Progenitor cell of endocrine pancreas (in vitro differentiated cells): ENCODE measurements at places on chromosomes 11 and 22.

- DNase-seq: no peak
Measured at GRCh38 chr11:77821349-77821851, 456 bp downstream of the AAMDC start.

DNA sequence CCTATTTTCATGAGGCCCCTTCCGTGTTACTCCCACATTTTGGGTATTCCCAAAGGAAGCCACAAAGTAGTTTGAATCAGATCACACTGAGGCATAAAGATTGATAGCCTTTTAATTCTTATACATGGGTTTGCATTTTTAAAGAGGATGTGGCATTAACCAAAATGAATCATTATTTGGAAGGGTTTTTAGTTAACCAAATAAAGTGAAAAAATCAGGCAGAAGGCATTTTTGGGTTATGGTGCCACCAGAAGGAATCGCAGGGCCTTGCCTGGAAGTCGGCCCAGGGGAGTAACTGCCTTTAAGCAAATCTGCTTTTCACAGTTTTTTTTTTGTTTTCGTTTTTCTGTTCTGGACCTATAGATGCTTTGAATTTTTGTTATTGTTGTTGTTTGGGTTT, 55.4 kb downstream of the HSD17B12 start:
- DNase-seq: no peak

DNA sequence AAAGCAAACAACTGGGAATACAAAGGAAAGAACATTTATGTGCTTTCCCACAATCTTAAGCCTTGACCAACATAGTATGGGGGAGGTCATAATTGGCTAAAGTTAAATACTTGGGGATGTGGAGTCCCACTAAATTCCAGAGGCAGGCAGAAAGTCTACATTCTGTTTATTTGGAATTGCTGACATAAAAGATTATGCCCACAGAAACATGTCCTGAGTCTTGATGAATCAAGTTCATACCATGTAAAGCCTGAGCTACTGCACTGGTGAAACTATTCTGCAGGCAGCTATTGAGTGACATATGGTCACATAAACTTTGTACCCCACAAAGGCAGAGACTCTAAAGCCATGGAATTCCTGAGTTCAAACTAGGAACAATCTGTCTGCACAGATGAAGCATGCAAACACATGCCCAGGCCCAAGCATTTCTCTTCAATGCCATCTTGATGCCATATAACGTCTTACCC, 69.9 kb upstream of the CHRM4 start:
- no peak for DNase-seq

GRCh38 chr11:61701242-61701886, 21.2 kb downstream of the DAGLA start:
- no peak for DNase-seq

DNA sequence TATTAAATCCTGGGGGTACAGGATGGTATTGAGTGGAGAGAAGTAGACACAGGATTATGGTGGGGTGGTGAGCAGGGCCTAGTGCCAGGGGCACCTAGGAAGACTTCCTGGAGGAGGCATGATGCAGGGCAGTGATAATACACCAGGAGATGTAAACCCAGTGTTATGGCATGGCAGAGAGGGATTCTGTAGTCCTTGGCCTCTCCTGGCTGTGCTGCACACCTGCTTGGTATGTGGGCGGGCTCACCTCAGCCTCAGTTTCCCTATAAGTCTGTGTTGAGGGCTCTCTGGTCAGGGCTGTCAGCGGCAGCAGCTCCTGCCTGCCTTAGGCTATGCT, 2.2 kb downstream of the PDXP start:
- DNase-seq: no peak

DNA sequence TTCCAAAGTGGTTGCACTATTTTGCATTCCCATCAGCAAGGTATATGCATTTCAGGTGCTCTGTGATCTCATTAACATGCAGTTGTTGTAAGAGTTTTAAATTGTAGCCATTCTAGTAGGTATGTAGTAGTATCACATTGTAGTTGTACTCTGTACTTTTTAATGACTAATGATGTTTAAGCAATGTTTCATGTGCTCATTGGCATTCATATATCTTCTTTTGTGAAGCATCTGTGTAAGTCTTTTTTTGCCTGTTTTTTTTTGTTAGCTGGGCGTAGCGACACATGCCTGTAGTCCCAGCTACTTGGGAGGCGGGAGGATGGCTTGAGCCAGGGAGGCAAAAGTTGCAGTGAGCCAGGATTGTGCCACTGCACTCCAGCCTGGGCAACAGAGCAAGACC, 11.3 kb upstream of the TRIM29 start:
- DNase-seq: no peak

DNA sequence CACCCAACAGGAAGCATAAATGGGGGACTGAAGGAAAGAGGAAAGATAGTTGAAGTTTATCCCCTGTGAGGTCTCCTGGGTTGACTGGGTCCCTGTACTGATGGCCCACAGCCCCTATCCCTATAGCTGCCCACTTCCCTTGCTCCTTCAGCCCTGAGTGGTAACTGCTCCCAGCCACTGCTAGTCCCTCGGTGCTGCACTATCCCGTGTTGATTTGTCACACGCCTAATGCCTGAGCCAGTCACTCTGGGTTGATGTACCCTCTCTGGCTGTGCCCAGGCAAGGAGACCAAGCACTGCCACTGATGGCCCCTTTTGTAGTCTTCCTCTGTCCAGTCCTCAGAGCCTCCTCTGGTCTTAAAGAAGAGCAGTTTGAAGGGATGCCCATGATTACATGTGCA, 9.6 kb downstream of the GDPD5 start:
- DNase-seq: no peak
